ENCODE measurements at places on chromosomes 11 and 22. TPM values are rescaled to one million over a fixed set of nuclear protein-coding genes. Genes with fewer than 3 reads are reported as not detected.

The CYP2R1 gene
- 6.8 TPM for total RNA-seq

The TENM4 gene
- 21.3 TPM for total RNA-seq

The EPS8L2 gene
- 42.5 TPM for total RNA-seq

The MRTFA gene
- total RNA-seq = 44.9 TPM

The IRF7 gene
- total RNA-seq = 8.2 TPM

The SCGB2A2 gene
- total RNA-seq = not detected

The WBP2NL gene
- total RNA-seq = 0.32 TPM

The CBLIF gene
- not detected for total RNA-seq

The RGL4 gene
- total RNA-seq = not detected

The IL18 gene
- total RNA-seq = 1.6 TPM

The MRGPRX3 gene
- not detected for total RNA-seq

The ACCSL gene
- total RNA-seq = not detected

The HSPB2 gene
- 0.64 TPM for total RNA-seq

The CRYBB1 gene
- total RNA-seq = not detected

The APOL1 gene
- total RNA-seq = 12.9 TPM

The ASCL2 gene
- not detected for total RNA-seq

The PGA4 gene
- not detected for total RNA-seq

The AQP11 gene
- total RNA-seq = 1.6 TPM

The ASRGL1 gene
- 1.3 TPM for total RNA-seq

Measured in fibroblast of villous mesenchyme (primary cell).